ENCODE measurements at places on chromosomes 13 and 19.

- no peak for DNase-seq
Measured at GRCh38 chr19:43338530-43338929, 15.0 kb upstream of the CD177 start.

GRCh38 chr19:9057505-9058258, 29.2 kb upstream of the OR1M1 start:
- no peak for DNase-seq

DNA sequence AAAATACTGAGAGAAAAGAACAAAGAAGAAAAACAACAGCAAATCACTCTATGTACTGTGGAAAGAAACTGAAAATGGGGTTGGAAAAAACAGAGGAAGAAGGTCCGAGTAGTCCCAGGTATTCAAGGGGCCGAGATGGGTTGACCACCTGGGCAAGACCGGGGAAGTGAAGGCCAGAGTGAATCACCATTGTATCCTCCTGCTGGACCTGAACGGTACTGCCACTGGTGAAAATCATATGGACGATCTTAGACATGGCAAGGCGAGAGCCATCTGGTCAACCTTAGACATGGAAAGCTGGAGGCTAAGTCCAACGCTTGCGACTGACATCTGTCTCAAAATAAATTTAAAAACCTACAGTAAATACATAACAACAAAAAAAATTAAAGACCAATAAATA, 44.4 kb upstream of the ZNF91 start:
- no peak for DNase-seq

DNA sequence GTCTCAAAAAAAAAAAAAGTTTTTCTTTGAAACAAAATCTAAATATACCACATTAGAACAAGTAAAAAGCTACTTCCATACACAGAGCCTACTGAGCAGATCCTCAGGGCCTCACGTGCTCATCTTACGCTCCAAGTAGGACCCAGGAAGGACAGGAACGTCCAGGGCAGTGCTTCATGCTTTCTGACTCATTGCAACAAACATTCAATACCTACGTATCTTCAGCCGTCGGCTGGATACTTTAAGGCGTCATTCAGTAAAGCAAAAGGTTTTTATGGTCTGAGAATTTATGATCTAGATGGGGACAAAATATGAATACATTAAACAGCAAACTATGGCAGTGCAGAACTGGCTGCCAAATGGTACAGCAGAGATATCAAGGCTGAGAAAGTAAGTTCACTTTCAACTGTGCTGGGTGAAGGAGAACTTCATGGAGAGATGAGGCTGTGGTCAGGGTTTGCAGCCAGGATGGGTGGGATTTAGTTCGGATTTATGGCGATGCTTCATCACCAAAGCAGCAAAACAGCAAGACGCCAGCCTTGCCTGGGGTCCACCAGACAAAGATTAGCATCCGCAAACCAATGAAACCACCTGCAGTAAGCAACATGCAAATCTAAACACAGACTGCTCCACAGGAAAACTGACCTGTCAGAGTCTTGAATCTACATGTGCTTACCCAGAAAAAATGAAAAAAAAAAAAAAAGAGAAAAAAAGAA, 20.5 kb downstream of the CARS2 start:
- no peak for DNase-seq

GRCh38 chr19:55340784-55341147, 1.1 kb downstream of the KMT5C start:
- no peak for DNase-seq

DNA sequence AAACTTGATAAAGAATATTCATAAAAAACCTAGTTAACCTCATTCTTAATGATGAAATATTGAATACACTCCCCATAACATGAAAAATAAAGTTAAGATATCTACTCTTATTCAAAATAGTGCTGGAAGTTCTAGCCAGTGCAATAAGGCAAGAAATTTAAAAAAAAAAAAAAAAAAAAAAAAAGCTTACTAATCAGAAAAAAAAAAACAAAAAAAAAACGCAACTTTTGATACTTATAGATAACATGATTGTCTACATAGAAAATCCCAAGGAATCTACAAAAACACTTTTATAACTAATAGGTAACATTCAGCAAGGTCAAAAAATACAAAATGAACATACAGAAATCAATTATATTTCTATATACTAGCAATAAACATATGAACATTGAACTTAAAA, 515.6 kb downstream of the UQCRFS1 start:
- no peak for DNase-seq
